ENCODE measurements at places on chromosomes 1 and 21.

DNA sequence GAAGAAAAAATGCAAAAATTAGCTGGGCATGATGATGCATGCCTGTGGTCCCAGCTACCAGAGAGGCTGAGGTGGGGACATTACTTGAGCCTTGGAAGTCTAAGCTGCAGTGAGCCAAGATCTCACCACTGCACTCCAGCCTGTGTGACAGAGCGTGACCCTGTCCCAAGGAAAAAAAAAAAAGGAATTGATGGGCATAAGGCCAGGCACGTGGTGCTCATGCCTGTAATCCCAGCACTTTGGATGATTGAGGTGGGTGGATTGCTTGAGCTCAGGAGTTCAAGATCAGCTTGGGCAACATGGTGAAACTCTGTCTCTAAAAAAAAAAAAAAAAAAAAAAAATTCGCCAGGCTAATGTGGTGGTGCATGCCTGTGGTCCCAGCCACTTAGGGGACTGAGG lies 55.8 kb upstream of the ATP2B4 start:
- DNase-seq, result no peak

DNA sequence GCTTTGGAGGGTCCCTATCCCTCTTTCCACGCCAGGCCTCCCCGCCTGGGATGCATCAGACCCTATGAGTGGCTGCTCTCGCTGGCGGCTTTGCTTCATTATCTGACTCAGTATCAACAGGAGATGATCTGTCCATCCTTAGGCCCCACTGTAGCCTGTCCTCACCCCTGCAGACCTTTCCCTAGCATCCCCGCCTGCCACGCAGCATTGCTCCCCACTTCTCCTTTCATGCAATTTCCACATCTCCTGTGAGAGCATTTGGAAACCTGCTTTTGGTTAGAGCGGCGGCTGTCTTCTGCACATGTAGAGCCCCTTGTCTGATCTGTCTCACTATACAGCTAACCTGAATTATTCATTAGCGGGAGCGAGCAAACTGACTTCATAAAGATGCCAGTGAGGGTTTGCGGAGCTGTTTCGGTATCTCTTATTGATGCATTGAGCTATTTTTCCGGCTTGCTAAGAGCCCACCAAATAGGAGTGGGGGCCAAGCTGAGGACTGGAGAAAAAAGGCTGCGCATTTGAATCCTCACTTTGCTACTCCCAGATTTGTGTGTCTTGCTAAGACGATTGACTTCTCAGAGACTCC lies 40.0 kb upstream of the ATP2B4 start:
- no peak for DNase-seq

- DNase-seq, result no peak
Observed at GRCh38 chr1:112316254-112316913, 79.6 kb upstream of the CTTNBP2NL start.

DNA sequence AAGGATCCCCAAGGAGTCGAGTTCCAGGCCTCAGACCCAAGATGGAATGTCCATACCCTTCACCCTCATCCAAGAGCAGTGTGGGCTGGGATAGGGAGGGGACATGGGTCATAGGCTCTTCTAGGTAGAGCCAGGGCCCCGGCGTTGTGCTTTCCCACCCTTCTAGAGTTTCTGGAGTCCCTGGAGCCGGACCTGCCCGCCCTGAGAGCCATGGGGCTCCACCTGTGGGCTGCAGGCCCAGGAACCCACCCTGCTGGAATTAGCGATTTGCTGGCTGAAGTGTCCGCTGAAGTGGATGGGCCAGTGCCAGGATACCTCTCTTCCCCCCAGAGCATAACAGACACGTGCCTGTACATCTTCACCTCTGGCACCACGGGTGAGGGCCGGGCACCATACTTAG lies 1.1 kb downstream of the SLC27A3 start:
- DNase-seq, result no peak

DNA sequence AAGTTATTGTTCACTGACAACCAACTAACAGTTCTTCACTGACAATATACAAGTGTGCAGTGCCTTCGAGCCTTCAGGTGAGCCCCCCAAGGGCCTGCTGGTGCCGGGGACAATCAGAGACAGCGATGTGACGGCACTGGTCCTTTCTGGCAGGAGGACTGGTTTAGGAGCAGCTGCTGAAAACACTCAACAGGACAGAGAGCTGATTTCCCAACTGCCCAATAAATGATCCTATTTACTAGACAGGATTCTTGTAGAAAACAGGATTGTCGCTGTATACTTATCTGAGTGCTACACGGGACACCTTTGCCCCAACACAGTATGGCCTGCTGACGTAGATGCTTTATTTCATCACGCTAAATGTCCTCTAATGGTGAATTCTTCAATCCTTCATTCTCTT lies 65.4 kb downstream of the TP53BP2 start:
- DNase-seq, result no peak

DNA sequence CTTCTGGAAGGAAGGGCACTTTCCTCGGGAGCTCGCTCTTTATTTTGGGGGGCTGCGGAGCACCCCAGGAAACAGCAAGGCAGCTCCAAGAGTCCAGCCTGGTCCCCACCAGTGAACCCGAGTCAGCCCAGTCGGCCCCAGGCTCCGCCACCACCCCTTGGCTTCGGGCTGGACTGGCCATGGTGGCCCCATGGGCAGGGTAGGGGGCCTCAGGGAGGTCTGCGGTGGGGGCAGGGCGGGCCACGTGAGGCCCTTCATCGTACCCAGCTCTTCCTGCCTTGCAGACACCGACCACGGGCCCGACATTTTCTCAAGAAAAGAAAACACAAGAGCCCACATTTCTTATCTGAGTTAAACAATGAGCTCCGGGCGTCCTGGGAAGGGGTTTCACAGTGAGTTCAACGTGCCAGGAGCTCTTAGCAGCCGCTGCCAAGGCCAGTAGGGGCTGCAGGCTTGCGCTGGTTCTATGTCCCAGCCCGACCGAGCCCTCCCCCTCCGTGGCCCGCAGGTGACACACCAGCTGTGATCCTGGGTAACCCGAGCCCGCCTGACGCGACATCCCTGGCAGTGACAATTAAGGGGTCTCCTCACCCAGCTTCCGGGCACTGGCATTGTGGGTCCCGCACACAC lies 66.2 kb downstream of the PRDM16 start:
- no peak for DNase-seq

DNA sequence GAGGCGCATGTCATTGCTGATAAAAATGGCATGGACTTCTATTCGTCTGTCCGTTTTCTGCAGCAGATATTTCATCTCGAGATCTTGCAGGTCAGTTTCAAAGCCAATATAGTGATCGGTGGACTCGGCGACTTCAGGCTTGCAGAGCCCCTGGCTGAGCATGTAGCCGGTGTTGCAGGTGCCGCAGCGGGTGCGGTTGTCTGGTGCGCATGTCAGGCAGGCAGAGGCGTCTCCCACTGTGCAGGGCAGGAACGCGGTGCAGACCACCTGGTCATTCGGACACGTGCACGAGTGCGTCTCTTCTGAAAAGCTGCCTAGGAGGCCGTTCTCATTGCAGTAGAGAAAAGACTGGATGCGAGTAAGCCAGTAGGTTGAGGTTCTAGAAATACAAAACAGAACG lies 378.9 kb downstream of the BRINP3 start:
- DNase-seq, result no peak

- peak; percentile 39 for DNase-seq
Observed at GRCh38 chr1:64898107-64898861, 68.1 kb downstream of the JAK1 start.

DNA sequence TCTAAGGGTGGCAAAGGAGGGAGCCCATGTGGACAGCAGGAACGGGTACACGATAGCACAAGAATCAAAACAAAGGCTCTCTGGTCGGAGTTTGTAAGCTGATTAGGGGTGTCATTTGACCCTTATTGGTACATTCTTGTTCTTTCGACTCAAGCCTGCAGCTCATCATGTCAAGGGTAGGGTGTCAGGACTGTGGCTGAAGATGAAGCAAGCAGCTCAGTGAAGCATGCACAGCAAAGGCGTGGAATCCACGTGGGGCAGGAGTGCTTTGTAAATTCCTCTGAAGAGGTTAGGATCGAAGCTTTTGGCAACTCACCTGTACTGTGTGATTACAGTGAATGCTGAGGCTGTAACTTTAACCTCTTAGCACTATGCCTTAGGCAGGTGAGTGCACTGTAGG lies 4.7 kb upstream of the ABCB10 start:
- DNase-seq, result no peak

DNA sequence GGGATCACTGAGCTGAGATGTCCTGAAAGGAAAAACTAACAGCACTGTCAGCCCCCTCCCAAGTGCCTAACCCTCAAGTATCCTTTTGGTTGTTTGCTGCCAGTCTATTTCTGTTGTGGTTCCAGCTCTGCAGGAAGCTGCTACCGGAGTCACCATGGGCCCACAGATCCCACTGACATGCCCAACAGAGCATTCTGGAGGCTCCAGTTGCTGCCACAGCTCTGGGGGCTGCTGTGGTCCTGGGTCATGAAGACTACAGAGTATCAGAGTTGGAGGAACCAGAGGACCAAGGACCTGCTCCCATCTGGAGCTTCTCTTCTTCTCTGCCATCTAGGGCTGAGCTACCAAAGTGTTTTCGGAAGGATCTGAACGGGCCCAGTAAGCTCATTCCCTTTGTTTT lies 910 bp downstream of the LCE3A start:
- DNase-seq, result no peak

- no peak for DNase-seq
Observed at GRCh38 chr21:25999921-26000582, 170.5 kb downstream of the APP start.

DNA sequence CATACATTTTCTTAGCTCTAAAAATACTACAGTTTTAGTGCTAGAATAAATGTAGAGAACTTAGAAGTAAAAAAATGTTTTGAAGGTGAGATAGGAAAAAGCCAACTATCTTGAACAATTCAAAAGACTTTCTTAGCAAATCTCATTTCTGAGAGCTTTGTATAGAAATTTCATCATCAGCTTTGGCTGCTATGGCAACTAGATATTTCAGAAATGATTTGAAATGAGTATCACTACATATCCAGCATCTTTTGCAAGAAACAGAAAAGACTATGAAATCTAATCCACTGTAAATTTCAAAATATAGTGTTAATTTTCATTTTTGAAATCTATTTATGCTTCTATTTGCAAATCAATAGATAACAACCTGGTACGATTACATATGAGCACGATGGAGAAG lies 57.7 kb downstream of the RGS7 start:
- DNase-seq, result no peak

DNA sequence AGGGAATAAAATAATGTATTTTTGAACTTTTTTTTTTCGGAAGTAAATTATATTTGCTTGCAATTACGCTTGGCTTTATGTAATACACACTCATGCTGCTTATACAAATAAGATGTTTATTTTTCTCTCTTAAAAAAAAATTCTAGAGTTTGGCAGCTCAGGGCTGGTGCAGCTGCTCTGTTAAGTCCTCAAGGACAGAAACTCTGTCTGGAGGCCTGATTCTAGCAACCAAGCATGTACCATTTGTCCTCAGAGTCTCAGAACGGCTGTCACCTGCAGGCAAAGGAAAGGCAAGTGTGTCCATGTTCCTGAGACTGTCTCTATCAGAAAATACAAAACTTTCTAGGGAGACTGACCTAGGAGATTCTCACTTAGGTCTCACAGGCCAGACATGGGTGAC lies 23.2 kb upstream of the CLDN17 start:
- DNase-seq, result peak; percentile 43

DNA sequence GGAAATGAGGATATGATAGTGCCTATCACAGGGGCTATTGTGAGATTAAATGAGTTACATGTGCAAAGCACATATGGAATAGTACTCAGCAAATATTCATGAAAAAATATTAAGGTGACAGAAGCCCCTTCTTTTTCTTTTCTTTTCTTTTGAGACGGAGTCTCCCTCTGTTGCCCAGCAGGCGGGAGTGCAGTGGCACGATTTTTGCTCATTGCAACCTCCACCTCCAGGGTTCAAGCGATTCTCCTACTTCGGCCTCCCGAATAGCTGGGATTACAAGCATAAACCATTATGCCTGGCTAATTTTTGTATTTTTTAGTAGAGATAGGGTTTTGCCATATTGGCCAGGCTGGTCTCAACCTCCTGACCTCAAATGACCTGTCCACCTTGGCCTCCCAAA lies 139.4 kb downstream of the HIVEP3 start:
- no peak for DNase-seq

DNA sequence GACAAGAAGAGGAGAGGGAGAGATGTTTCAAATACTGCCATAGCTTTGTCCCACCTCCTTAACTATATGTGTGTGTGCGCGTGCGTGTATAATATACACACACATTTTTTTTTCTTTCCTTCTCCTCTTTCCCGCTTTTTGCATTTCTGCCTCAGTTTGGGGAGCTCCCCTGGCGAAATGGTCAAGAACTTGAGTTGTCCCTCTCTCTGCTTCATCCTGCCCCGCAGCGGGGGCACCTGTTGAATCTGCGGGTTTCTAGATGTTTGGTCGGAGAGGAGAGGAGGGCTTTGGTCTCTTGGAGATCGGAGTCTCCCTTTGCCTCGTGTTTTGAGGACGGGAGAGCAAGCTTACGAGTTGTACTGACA lies 504 bp downstream of the SCCPDH start:
- DNase-seq, result no peak

GRCh38 chr1:185565302-185565701 lies 168.9 kb upstream of the HMCN1 start:
- no peak for DNase-seq

- DNase-seq, result no peak
Observed at GRCh38 chr21:42122808-42123207, 51.7 kb downstream of the UMODL1 start.

- DNase-seq, result no peak
Observed at GRCh38 chr1:111569913-111570312, 49.7 kb upstream of the RAP1A start.

GRCh38 chr1:6352138-6352563 lies 41.4 kb downstream of the ACOT7 start:
- DNase-seq, result no peak

GRCh38 chr1:12047120-12047876 lies 15.8 kb upstream of the TNFRSF8 start:
- DNase-seq, result no peak

DNA sequence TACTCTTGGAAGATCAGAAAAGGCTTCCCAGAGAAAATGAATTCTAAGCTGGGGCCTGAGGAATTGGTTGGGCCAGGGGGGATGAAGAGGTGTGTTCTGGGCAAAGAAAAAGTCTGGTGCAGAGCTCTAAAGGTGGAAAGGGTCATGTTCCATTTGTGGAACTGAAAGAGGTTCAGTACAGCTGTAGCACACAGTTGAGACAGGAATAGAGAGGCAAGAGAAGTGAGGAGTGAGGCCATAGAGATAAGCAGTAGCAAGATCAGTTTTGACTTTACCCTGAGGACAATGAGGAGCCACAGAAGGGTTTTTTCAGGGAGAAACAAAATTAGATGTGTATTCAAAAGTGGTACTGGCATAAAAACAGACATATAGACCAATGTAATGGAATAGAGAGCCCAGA lies 30.3 kb upstream of the MUTYH start:
- no peak for DNase-seq

GRCh38 chr21:40272037-40272436 lies 404.8 kb downstream of the PCP4 start:
- DNase-seq, result no peak

DNA sequence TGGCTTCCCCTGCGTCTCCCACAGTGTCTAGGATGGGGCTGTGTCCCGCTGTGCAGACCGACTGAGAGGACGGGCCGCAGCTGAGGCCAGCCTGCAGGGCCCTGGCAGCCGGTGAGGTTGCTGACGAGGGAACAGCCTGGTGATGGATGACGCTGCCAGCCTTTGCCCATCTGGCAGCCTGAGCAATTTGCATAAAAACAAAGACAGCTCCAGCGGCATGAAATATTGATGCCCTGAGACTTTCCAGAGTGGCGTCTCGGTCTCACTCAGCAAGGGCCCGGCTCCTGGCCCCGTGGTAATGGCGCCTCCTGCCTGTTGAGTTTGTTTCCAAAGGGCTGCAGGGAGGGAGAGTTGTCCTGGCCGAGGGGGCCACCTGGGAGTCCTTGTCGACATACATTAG lies 19.1 kb upstream of the KCNA10 start:
- DNase-seq, result no peak

Data from NCI-H774 (cell line).